ENCODE measurements at places on chromosomes 2 and 18.

- no peak for DNase-seq
Measured at GRCh38 chr18:46413684-46414083, 243.3 kb downstream of the LOXHD1 start.

- DNase-seq, result no peak
Measured at GRCh38 chr2:158499383-158499782, 42.6 kb downstream of the PKP4 start.

DNA sequence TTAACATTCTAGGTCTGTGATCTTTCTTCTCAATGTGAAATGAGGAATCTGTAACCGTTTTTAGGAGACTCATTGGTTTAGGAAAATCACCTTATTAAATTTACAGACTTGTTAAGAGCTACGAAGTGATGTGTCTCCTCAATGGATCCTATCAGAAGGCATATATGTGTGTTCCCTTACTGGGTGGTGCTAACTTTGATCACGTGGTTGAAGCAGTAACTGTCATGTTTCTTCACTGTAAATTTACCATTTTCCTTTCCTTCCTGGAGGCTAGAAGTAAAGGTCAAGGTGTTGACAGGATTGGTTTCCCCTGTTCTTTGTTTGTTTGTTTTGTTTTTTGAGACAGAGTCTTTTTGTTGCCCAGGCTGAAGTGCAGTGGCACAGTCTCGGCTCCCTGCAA lies 1.4 kb upstream of the MTHFD2 start:
- DNase-seq, result no peak

GRCh38 chr18:46335534-46336101 lies 231.4 kb downstream of the HAUS1 start:
- DNase-seq, result no peak

GRCh38 chr2:83823229-83823628 lies 635.9 kb downstream of the SUCLG1 start:
- DNase-seq, result no peak

DNA sequence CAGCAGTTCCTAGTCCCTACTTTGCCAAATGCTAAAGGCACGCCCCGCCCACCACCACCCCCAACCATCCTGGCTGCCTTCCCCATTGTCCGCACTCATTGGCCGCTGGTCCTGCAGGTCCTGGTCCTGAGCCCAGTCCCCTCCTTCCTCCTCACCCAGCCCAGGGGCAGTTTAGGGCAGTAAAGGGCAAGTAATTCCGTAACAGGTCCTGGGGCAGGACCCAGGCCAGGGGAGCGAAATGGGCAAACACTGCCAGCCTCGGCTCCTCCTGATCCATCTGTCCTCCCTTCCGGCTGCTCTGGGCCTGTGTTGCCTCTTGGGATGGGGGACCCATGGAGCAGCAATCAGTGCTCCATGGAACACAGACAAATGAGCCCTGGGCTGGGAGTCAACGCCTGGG lies 6.1 kb downstream of the ADCY3 start:
- no peak for DNase-seq

GRCh38 chr2:73239776-73240175 lies 5.7 kb downstream of the CCT7 start:
- DNase-seq, result no peak

DNA sequence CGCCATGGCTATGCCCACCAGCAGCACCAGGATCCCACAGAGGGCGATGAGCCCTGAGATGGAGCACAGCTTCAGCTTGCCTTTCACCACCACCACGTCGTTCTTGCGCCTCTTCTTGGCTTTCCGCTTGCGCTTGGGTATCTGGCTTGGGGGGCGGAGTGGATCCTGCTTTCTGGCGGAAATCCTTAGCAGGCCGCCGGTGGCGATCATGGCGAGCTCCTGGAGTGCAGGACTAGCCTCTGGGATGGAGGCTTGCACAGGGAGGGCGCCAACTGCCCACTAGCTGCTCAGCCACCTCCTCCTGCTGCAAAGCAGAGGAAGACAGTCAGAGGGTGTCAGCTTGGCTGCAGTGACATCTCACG lies 3.5 kb downstream of the TMEM200C start:
- DNase-seq, result no peak

DNA sequence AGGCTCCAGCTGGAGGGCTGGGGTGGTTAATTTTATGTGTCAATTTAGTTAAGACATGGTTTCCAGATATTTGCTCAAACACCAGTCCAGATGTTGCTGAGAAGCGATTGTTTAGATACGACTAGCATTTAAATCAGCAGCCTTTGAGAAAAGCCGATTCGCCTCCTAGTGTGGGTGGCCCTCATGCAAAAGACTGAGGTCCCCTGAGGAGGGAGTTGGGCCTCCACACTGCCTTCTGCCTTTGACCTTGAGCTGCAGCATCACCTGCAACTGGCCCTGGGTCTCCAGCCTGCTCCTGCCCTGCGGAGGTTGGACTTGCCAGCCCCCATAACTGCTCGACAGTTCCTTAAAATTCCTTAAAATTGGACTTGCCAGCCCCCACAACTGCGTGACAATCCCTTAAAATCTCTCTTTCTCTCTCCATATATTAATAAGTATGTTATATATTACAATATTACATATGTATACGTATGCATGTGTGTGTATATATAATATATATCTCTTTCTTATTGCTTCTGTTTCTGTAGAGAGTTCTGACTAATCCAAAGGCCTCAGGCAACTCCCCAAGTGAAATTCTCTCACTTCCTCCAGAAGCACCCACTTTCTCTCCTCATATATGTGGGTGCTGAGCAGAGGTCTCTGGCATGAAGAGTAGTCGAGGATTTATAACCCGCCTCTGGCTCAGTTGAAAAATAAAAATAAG lies 14.4 kb downstream of the FBLN7 start:
- DNase-seq, result no peak

DNA sequence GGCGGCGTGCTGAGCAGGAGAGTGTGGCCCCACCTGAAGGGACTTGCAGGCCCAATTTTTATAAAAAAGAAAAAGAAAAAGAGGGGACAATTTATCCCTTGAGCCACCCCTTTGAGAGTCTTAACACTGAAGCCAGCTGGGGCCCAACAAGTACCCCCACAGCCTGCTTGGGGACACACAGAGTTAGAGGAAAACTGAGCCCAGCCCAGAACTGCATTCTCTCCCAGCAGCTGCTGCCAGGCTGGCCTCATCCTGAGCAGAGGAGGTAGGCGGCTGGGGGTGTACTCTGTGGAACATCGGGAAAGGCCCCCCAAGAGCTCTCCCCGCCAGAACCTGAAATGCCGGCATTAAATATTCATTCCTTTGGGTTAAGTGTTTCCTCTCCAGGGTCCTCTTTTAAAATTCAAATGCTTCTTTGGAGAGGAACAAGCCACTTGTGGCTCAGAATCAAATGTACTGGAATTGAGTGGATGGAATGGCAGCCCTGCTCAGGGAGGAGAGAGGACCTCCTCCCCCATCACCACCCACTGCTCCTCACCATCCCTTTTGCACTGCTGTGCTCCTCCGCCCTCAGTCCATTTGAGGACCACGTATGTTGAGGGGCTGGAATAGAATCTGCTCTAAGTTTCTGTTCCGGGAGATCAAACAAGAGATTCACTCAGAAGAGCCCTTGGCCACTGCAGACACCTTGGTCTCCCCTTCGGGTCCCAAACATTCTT lies 45.6 kb downstream of the C1QL2 start:
- no peak for DNase-seq

GRCh38 chr2:78992451-78992806 lies 33.1 kb upstream of the REG3G start:
- no peak for DNase-seq

- DNase-seq, result no peak
Measured at GRCh38 chr2:129812071-129812470, 167.4 kb upstream of the RAB6C start.

GRCh38 chr2:226915846-226916360 lies 80.0 kb downstream of the RHBDD1 start:
- no peak for DNase-seq

- DNase-seq, result no peak
Measured at GRCh38 chr2:37526323-37526722, 145.1 kb downstream of the CDC42EP3 start.

DNA sequence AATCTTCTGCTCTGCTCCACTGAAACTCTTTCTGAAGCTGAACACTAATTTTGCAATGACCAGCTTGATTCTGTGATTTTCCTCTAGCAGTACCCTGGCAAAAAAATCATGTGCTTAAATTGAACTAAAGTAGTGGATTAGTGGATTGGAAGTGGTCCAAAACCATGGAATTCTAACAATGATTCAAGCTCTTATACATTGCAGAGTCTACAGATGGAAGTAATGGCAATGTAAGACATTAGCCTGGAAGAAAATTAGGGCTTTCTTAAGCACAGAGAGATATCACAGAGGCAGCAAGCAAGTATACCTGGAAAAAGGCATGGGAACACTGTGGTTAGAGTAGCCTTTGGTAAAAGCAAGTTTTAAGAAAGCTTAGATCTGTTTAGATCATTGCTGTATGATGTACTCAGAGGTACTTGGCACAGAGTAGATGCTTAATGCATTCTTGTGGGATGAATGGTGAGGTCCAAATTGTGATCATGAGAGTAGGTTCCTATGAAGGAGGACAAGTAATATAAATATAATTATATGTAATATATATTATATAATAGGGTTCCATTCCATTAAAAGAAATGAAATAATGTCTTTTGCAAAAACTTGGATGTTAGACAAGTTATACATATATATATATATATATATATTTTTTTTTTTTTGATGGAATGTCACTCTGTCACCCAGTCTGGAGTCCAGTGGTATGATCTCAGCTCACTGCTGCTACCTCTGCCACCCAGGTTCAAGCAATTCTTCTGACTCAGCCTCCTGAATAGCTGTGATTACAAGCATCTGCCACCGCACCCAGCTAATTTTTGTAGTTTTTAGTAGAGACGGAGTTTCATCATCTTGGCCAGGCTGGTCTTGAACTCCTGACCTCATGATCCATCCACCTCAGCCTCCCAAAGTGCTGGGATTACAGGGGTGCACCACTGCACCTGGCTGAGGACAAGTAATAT lies 172.2 kb upstream of the SCN7A start:
- no peak for DNase-seq

GRCh38 chr2:24597181-24597870 lies 106.3 kb downstream of the NCOA1 start:
- DNase-seq, result no peak

- DNase-seq, result no peak
Measured at GRCh38 chr2:104859766-104860450, 6.0 kb downstream of the POU3F3 start.

- peak; percentile 58 for DNase-seq
Measured at GRCh38 chr2:70964596-70965386, 13.6 kb upstream of the ANKRD53 start.

- no peak for DNase-seq
Measured at GRCh38 chr18:26741758-26742157, 123.7 kb downstream of the AQP4 start.

DNA sequence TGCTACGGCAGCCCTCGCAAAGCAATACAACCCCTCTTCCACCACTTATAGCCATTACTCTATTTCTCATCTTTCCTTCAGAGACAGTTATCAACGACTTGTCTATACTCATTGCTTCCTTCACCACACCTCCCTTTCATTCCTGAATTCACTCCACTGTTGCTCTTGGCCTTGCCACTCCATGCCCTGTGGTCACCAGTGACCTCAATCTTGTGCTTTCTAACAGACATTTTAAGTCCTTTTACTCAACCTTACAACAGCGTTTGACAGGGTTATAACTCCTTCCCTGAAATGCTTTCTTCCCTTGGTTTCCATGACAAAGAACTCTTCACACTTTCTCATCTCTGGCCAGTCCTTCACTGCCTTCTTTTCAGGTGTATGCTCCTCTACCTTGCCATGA lies 90.6 kb upstream of the CCDC141 start:
- DNase-seq, result no peak

DNA sequence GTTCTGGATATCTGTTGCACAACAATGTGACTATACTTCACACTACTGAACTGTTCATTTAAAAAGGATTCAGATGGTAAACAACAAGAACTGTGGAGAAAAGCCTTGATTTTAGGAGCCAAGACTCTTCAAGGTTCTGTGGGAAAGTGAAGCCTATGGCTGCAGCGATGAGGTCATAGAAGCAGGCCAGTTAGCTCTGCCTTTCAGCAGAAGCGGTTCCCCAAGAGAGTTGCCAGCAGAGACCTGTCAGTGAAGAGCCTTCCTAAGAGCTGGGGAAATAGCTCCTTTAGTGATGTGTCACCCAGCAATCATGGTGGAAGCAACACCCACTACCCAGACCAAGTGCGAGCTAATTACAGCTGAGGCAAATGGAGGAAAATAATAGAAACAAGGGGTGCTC lies 346.5 kb upstream of the ETAA1 start:
- DNase-seq, result no peak

GRCh38 chr18:58847383-58848071 lies 17.1 kb upstream of the ZNF532 start:
- DNase-seq, result no peak

- DNase-seq, result no peak
Measured at GRCh38 chr2:205748639-205749038, 66.3 kb downstream of the NRP2 start.

GRCh38 chr2:69253112-69253511 lies 133.9 kb downstream of the GFPT1 start:
- no peak for DNase-seq

DNA sequence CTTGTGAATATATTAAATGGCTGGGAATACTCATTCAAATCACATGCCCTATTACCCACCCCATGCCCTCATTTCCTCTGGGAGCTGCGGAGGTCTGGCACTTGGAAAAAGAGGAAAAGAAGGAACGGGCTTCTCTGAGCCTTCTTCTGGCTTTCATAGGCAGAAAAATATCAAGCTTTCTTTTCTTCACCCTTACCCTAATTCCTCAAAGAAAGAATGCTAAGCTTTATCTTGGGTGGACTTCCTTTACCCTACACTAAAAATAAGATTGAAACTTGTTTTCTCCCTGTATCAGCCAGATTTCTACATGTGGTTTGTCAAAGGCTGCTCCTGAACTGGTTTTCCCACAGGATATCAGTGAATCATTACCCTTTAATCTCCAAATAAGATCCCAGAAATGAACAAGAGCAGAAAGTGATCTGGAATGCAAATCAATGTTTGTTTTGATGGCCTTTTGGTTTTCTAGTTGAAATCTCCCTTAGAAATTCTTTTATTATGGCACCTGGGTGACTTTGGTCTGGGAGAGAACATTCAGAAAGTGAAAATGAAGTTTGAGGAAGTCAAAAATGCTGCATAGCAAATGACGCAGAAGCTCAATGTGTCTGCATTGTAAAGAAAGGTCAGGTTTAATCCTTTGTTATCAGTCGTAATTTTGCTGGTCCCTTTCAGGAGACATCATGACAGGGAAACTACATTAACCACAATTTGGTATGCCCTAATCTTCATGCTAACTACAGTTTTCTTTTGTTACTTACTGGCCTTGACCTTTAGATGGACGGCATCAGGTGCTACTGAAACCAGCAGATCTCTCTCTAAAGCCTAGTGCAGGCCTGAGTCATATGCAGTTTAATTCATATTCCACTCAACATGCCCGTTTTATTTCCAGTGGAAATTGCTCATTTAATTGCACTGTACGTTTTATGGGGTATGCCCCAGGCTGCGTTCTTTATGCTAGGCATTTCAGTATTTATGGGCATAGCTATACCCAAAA lies 46.6 kb upstream of the HNRNPA3 start:
- DNase-seq, result no peak

- no peak for DNase-seq
Measured at GRCh38 chr2:2528846-2529245, 197.8 kb upstream of the MYT1L start.

Measured in T-helper 22 cell (primary cell).